HuH-7 (cell line): ENCODE measurements at places on chromosomes 5 and 9.

- DNase-seq: no peak
Observed at GRCh38 chr5:40220260-40220659, 459.5 kb upstream of the PTGER4 start.

- DNase-seq: peak; percentile 99
Observed at GRCh38 chr9:137236238-137236935, 4.7 kb upstream of the TUBB4B start.

DNA sequence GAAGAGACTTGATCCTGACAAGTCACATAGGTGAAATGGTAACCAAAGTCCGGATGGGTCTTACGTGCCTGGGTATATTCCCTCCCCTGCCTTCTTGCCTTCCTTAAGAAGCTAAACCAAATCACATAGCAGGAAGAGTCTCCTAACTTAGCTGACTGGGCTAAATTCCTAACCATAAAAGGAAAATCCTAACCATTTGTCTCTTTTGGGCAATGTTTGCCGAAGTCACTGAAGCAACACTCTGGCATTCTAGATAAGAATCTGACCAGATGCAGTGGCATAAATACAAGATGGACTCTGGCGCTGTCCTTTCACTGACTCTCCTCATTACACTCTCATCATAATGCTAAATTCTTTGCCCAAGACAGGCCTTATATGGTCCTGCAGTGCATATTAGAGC is 625.5 kb upstream of the RORB start:
- DNase-seq: no peak

DNA sequence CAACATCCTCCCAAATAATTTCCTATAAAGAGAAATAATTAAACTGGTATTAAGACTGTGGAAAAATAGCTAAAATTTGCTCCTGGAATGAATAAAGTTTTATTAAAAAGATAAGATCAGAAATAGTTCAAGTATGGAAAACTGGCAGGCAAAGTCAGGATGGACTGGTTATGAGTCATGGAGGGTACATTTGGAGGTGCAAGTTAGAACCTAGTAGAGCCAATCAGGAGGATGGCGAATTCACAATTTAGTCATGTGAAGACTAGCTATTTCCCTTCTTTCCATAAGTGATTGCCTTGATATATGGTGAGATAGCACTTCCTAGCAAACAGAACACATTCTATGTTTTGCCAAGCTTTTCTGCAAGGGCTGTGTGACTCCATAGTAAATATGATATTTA is 1303.5 kb downstream of the EFNA5 start:
- no peak for DNase-seq

GRCh38 chr9:92176800-92177185 is 61.6 kb upstream of the SPTLC1 start:
- no peak for DNase-seq

DNA sequence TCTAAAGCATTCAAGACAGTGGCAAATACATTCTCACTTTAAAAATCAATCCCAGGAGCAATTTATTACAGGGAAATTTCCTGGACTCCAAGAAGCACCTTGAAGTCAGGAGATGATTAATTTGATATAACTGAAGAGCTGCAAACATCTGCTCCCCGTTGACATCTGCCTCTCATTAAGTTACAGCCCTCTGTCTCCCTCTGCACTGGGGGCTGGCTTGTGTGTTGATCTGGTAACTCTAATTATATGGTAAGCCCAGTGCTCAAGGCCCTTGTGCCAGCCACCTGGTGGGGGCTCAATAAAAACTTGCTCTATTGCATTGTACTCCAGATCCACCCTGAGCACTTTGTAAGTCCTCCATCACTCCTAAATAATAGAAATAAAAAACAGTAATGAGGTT is 131.1 kb upstream of the ZNF462 start:
- no peak for DNase-seq

- DNase-seq: no peak
Observed at GRCh38 chr5:15300141-15300540, 199.8 kb upstream of the FBXL7 start.

- no peak for DNase-seq
Observed at GRCh38 chr5:55621229-55621628, 86.5 kb upstream of the PLPP1 start.

DNA sequence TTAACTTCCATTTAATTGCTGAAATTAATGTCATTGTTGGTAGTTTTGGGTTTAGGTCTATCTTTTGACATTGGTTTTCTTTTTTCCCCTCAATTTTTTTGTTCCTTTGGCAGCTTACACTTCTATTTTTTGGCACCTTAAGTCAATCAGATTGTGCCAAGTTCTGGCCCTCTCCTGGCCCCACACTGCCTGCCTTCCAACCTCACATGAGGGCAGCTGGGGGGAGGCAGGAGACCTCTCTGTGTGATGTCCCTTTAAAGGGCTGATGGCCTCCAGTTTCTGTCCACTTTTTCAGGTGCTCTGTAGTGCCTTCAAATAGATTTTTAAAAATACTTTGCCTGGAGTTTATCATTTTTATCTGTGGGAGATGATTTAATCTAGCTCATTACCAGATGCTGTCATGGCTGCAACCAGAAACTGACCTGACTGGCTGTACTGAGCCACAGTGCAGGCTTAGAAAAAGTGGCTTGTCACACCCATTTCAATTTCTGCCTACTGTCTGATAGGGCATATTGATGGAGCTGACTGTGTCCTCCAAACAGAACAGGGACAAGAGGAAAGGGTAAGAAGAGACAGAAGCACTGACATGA is 196.6 kb downstream of the FANCC start:
- DNase-seq: no peak

DNA sequence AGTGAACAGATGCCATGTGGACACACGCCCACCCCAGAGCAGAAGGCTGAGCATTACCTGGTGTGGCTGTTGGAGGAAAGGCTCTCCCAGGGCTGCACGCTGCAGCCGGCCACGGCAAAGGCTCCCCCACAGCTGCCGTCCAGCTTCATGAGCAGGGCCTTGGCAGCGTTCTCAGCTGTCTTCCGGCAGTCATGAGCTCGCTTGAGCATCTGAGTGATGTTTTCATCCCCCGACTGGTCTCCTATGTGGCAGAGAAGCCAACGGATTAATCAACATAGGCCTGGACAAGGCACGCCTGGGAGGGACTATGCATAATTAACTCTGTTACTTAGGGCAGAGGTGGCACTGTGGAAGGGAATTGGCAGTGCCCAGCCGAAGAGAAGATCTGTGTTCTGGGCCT is 87.3 kb downstream of the DCP2 start:
- DNase-seq: no peak

DNA sequence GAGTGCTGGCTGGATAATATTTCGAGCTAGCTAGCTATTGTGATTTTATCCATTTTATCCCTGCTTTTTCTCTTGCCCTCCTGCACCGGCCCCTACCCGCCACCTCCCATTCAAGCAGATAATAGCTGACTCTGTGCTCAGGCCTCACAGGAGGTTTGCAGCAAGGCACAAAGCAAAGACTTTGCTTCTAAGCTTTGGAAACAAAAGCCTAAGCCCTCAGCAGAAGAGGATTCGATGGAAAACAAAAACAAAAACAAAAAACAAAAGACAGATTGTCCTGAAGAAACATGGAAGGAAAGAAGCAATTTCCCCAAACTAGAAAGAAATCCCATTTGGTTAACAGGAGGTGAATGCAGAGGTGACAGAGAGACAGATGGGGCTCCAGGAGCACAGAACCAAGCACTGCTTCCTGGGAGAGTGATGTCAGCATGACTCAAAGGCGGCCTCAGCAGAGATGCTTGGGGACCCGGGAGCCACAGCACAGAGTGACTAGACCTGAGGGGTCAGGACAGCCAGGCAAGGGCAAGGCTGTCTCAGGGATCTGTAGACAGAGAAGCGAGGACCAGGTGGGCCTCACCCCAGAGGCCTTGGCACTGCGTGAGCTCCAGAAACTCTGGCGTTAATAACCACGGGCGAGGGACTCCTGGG is 28.4 kb downstream of the MTX3 start:
- DNase-seq: no peak

GRCh38 chr5:58317009-58317408 is 142.9 kb downstream of the PLK2 start:
- DNase-seq: no peak

DNA sequence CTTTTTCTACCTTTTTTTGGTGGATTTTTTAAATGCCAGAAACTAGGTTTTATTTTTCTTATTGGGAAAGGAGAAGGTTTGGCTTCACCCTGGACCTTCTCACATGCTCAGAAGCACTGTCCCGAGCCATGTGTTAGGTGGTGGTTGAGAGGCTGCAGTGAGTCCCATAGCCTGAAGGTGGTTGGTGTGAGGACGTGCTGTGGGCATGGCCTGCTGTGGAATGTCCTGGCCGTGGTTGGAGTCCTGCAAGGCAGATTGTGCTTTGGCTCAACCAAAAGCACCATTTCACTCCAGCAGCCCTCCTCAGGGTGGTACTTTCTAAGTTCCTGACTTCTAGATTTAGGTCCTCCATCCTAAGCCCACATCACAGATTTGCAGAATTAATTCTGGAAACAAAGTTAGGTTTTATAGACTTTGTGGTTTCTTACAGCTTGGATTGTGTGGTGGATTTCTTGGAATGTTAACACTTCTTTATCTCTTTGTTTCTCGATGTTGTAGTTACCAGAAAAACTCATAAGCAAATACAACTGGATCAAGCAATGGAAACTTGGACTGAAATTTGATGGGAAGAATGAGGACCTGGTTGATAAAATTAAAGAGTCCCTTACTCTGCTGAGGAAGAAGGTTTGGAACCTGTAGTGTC is 22.6 kb downstream of the OTULIN start:
- DNase-seq: no peak

- no peak for DNase-seq
Observed at GRCh38 chr5:8436924-8437323, 568.0 kb downstream of the MTRR start.

- DNase-seq: no peak
Observed at GRCh38 chr5:156322666-156323065, 4.3 kb upstream of the SGCD start.

GRCh38 chr9:134640506-134641172 is 964 bp upstream of the COL5A1 start:
- no peak for DNase-seq

DNA sequence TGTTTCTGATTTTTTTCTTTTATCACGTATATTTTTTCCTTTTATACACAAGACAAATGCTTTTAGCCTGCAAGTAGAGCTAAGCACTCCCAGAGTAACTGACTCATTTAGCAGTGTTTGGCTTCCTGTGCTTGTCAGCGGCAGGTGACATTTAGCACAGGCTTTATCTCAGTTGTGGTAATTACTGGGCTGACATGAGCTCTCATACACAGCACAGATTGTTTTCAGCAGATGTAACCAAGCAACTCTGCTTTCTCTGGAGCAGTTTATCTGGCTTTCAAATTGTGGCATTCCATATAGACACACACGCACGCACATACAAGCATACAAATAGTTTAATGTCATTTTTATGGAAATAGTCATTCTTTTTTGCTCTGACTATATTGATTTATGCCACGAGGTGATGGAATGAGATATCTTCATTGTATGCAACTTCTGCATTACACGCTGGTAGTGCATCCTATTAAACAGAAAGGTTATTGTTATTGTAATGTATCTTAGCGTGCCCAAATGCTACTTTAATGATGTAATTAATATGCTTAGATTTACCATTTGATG is 379.0 kb upstream of the GRAMD2B start:
- peak; percentile 3 for DNase-seq

DNA sequence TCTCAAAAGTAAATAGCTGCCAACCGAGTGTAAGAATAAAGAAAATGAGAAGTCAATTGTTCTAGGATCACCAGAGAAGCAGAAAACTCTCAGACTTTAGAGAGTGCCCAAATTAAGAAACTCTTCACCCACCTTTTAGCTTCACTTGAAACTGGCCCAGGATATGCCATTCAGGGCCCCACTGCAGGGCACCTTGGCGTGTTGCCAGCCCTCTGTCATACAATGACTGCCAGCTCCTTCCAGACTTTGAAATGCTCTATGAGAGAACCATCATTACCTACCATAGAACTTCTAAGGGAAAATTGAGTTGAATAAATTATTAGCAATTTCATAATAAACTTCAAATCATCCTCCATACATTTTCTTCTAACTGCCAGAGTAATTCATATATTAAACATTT is 240.5 kb downstream of the CETN3 start:
- DNase-seq: no peak

- DNase-seq: no peak
Observed at GRCh38 chr5:56615361-56616153, 199.8 kb upstream of the MAP3K1 start.

GRCh38 chr5:71778678-71779276 is 59.7 kb downstream of the CARTPT start:
- DNase-seq: no peak

- DNase-seq: peak; percentile 26
Observed at GRCh38 chr5:56507351-56507930, 274.3 kb upstream of the ANKRD55 start.

- DNase-seq: no peak
Observed at GRCh38 chr5:179841621-179842020, 17.0 kb downstream of the MRNIP start.

DNA sequence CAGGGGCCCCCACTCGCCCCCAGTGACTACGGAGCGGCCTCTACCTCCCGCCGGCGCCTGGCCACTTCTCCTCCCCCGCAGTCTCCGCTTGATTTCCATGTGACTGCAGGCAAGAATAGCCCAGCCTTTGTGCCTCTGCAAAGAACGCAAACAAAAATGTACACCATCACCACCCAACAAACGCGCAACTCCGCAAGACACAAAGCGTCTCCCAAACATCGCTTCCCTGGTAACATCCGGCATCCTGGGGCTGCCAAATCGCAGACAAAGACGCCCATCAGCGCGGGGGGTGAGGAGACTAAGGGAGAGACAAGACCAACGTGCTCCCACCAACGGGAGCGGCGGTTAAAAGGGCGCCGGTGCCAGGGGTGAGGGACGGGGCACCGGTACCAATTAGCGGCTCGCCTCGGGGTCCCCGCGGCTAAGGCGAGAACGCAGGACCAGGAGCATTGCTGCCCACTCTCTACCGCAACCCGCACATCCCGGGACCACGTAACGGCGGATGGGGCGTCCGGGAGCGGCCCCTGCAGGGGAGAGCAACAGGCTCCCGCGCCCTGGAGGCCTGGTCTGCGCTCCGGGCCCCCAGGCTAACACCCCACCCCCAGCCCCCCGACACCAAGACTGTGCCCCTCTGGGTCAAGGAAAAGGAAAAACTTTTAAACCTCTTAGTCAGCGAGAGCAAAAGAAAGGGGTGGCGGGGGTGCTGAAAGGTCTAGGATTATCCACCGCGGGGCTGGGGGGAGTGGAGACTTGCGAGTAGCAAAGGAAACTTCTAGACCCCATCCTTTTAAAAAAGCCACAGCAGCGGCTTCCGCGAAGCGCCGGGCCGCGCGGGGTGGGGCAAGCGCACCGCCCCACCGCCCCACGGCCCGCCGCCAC is 885 bp downstream of the MPDZ start:
- peak; percentile 10 for DNase-seq

DNA sequence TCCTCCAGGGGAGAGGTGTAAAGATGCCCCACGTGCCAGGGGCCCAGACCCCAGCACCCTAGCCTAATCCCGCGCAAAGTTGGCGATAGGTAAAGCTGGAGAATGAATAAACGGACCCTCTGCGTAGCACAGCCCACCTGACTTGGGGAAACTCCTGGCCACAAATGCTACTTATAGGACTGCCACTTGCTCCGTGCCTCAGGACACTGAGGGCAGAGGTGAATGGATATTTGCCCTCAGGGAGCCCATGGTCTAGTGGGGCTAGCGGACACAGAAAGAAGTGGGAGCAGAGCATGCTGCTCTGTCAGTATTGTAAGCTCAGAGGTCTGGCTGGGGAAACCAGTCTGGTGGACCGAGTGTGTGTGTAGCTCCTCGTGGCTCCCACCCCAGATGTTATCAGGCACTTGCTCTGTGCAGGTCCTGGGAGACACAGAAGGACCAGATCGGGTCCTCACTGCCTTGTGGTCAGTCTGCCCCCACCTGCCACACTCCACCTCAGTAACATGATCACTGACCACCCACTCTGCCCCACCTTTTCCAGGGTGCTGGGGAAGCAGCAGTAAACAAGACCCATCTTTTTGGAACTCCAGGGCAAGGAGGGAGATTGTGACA is 841 bp downstream of the GRK6 start:
- no peak for DNase-seq
